ENCODE measurements at places on chromosomes 3 and 15.

DNA sequence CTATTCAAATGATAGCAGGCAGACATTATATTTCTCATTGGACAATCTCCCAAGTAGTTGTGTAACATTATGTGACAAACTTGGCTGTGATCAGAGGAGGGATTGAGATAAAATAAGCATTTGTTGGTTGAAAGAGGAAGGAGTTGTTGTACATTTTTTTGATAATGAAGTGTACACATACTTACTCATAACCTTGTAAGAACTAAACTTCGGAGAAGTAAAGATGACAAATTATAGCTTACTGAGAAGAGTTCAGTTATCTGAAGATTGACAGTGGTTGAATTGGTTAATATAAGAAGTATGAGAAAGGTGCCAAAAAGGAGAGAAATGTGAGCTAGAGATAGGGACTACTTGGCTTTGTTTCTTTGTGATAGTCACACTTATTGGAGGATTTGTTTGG is 32.6 kb downstream of the STT3B start:
- DNase-seq = no peak

DNA sequence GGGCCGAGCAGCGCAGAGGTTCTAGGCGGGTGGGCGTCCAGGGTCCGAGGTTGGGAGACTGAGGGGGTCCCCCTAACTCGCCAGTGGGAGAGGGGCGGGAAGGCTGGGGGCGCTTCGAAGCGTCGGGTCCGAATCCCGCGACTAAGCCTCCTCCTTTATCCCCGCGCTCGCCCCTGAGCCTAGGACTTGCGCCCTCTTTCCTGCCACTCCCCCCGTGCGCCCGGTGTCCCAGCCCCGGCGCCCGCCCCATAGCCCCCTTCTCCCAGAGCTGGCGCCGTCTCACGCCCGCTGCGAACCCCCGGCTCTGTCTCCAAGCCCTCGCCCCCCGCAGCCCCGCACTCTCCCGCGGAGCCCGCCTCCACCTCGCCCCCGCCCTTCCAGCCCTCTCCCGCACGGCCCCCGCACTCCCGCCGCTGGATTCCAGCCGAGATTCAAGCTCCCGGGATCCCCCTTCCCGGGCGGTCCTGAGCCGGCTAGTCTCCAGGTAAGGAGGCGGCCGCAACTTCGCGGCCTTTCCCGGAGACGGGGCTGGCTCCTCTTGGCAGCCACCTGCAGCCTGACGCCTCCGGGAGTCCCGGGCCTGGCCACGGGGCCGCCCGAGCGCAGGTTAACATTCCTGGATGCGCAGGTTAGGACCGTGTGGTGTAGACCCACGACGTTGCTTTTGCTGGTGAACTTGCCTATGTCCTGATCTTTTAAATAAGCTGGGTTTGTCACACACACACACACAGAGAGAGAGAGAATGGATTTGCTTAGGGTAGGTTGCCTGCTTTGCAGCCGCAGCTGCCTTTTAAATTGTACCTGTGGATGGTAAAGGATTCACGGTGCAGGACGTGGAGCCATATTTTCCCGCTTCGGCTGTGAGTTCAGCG is 563 bp downstream of the PXYLP1 start:
- DNase-seq = no peak

DNA sequence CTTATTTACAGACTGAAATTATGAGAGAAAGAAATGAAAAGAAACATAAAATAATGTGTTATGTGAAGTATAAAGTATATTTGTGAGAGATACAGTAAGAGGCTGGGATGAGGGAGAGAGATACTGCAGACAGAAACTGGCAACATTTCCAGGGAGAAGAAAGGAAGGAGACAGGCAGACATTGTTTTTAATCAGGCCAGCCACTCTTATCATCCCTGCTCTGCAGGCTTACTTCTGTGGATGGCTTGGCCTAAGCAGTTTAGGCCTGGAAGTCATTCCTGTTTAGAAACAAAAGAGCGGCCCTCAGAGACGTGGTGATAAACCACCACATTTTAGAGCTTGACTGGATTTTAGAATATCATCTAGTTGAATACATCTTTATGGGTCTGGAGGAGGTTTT is 12.4 kb downstream of the PCCB start:
- no peak for DNase-seq

DNA sequence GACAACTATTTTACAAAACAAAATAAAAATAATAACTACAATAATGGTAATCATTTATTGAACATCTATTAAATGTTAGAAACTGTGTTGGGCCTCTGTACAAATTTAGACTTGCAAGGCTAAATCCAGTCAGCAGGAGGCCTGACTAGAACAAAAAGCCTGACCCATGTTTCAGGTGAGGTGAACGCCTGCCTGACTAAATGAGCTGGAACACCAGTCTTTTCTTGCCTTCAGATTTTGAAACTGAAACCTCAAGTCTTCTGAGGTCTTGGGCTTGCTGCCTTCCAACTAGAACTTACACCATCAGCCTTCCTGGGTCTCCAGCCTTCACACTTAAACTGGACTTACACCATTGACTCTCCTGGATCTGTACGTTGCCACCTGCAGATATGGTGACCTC is 706.9 kb downstream of the TBL1XR1 start:
- no peak for DNase-seq

DNA sequence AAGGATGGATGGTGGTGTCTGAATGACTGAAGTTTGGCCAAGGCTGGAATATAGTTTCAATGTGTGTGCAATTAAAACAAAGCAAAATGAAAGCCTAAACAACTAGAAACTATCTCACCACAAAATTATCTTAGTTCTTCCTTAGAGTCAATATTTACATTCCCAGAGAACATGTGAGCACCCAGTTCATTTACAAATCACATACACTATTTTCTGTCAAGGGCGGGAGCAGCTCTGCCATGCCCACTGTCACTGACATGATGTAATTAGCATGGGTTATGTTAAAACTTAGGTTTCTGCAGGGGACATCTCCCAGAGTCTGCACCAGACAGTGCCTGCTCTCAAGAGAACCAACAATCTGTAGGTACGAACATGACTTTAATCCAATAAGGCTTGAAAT is 65.0 kb downstream of the PDZRN3 start:
- no peak for DNase-seq

DNA sequence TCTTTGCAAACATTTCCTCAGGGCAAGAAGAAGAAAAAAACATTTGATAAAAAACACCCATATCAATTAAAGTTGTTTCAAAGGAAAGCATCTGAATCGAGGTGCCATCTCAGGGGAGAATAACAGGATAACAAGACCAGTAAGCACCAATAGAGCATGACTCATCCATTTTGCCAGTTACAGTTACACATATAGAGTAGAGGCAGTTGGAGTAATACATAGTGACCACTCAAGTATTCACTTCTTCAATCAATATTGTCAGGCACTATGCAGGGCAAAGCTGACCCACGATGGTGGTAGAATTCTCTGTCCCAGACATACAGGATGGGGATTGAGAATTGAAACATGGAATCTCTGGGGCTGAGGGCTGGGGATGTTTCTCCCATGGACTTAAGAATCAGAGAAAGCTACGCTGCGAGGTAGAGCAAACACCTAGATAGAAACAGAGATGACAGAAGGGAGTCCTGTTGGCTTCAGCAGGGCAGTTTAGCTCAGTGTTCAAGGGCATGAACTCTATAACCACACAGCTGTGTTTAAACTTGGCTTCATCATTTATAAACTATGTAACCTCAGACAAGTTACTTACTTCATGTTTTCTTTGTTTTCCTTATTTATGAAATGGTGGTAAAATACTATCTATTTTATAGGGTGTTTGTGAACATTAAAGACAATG is 186.4 kb upstream of the NANOGP8 start:
- DNase-seq = no peak

- no peak for DNase-seq
These were observed 114.5 kb downstream of the FMN1 start for GRCh38 chr15:33080006-33080405.

GRCh38 chr3:78906930-78907329 is 860.9 kb downstream of the ROBO1 start:
- no peak for DNase-seq

DNA sequence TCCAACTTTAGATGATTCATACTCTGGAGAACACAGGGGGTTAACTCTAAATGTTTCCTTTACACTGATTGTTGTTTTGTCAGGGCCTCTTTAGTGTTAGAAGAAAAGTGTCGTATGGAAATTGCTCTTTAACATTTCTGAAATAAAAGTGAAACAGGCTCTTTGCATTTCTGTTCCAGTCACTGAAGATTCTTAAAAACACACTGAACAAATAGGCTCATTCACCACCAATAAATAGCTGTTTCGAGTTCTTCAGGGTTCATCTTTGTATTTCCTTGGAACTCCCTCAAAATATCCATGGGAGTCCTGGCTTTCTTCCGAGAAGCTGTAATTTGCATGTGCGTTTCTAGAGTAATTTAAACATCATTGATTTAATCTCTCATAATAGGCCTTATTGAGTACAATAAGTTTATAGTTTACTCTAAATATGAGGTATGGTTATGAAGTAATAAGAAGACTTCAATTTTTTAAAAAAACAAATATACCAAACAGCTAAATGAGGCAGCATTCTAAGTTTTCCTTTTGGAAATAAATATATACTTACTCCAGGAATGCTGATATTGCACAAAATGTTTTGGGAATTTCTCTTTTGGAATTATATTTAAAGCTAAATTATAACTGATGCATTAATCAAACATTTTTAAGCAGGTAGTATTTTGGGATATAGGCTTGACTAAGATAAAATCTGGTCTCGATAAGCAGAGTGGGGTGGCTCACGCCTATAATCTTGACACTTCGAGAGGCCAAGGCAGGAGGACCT is 327.4 kb downstream of the EPHA3 start:
- DNase-seq = no peak

DNA sequence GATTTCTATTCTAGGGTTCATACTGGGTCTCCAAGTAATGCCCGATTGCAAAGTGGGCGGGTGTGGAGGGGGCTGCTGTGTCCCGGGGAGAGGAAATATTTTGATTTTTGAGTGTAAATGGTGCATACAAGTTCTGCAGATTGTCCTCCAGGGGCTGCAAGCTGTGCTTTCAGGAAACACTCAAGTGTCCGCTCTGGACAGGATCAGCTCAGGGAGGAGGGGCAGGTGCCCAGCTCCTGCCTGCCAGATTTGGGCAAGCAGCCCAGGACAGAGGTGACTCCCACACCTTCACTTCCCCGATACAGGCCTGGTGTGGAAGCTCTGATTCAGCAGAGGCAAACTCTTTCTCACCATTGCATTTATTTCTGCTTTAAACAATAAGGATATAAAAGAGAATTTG is 142.7 kb downstream of the ALDH1A2 start:
- DNase-seq = no peak

- no peak for DNase-seq
These were observed 2.8 kb downstream of the CHD2 start for GRCh38 chr15:92902737-92903593.

GRCh38 chr3:194262176-194262924 is 88.8 kb downstream of the CPN2 start:
- no peak for DNase-seq

DNA sequence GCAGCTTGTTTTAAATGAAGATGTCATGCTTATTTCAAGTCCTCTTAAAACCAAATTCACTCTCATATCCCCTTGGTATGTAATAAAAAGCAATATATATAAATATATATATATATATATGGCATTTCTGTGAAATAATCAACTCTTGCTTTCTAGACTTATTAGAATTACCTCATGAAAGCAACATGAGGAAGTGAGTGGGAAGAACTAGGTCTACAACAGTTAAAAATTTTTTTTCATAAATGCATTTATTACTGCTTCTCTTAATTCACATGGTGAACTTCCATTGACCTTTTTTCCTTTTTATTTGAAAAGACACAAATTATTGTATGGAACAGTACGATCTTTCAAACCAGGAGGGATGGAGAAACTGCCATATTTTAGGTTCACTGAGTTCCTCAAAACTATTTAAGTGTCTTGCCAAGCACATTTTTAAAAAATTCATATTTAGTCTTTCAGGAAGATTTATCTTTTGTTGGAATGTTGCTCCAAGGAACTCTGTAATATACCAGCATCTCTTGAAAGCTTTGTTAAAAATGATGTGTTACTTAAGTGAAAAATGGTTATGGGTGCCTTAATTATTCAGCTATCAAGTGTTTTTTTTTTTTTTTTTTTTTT is 185.2 kb downstream of the GHSR start:
- no peak for DNase-seq

DNA sequence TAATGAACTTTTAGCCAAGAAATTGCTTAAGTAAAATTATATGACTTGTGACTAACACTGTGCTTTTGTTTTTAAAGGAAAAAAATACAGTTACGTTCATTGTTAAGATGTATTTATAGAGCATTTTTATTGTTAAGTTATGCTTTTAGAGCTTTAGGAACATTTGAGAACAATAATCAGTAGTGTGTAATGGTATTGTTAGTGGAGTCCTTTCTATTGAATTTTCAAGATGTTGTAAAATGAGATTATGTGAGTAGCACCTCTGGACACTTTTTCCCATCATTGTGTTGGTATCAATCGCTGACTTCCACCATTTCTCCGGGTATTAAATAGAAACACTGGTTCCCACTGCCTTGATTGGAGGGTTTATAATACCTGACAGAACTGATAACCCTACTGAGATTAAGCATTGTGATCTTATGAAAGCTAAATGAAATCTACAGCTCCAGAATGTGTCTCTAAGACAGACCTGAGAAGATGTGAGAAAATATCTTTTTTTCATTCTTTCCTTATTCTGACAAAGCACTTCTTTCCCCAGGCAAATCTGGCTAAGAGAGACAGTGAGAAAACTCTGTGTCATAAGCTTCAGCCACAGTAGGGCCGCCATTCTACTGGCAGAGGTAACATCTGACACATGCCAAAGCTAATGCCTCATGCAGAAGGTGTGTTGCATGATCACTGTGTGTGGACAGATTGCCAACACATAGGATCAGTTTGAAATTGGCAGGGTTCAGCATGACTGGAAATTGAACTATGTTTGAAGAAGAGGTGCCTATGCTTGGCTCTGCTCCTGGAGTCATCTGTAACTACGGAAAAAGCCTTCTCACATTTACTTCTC is 610.8 kb downstream of the MECOM start:
- DNase-seq = no peak

GRCh38 chr3:15576475-15576874 is 24.9 kb downstream of the HACL1 start:
- DNase-seq = no peak

DNA sequence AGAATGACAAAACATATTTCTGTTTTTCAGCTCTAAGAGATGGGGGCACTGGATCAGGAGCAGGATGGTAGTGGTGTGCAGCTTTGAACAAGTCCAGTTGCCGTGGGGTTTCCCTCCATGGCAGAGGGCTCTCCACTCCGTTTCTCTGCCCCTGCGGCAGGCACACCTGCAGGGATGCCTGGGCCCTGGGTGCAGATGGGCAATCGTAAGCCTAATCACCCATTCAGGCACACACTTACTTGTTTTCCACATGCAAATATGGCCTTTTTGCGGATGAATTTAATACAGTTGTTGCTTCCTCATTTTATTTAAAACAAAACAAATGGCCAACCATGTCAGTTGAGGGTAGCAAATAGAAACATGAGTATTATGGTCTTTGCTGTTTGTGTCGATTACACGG is 85.1 kb downstream of the LPP start:
- DNase-seq = no peak

GRCh38 chr3:14208977-14209394 is 30.4 kb downstream of the LSM3 start:
- no peak for DNase-seq

DNA sequence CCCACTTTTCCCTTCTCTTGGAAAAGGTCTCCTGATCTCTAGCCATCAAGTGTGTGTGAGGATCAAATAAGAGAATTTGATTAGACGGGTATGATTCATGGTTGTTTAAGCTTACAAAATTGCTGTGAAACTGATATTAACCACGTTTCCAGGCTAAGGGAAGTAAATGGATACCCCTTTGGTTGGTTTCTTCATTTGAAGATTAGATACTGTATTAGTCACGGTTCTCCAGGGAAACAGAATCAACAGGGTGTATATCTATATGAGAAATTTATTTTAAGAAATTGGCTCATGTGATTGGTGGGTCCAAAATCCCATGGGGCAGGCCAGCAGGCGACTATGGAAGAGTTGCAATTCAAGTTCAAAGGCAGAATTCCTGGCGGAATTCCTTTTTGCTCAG is 112.7 kb upstream of the SELENOK start:
- no peak for DNase-seq

Data from NCI-H510A (cell line).